ENCODE measurements at places on chromosomes 7 and 10.

DNA sequence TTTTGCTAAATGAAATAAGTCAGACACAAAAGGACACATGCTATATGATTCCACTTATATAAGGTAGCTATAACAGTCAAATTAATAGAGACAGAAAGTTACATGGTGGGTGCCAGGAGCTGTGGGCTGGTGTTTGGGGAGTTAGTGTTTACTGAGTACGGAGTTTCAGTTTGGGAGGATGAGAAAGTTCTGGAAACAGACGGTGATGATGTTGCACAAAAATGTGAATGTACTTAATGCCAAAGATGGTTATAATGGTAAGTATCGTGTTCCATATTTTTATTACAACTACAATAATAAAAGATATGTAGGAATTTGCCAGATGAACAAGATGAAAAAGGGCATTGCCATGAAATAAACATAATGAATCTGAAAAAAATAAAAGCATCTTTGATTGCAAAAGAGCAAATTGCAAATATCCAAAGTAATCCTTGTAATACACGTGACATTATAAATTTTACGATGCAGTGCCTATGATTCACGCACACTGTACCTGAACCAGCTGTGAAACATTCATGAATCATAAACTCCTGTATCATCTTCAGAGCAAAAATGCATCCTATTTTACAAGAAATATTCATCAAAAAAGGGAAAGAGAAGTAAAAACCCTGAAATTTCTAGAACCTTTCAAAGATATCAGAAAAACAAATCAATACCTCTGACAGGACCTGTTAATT lies 676.7 kb downstream of the PCDH15 start:
- no peak for DNase-seq

GRCh38 chr10:113808168-113808567 lies 45.7 kb downstream of the DCLRE1A start:
- DNase-seq = no peak

DNA sequence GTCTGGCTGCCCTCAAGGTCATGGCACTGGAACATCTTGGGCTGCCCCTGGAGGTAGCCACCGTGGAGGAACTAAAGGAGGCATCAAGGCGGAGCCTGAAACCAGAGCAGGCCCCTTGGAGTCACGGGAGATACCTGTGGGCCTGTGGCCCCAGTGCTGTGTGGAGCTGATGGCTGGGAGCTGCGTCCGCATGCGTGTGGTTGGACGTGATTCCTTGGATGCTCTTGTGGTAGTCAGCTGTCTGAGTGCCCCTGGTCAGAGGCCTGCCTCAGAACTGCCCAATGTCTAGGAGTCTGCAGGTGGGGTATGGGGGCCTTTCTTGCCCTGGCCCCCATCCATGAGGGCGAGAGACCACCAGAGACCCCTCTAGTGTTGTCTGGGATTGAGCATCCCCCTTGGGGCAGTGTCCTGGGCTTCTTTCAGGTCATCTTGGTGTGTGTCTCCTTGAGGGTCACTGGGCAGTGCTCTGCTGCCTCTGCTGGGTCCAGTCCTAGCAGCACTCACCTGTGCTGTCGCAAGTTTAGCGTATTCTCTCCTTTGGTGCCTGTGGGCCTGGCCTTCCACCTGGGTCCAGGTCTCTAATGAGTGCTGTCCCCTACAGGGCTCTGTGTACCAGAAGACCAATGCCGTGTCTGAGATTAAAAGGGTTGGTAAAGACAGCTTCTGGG lies 8.1 kb downstream of the PGAM2 start:
- no peak for DNase-seq

- DNase-seq = no peak
Observed at GRCh38 chr10:43913676-43914235, 265.1 kb upstream of the ZNF32 start.

GRCh38 chr7:26191233-26191973 lies 9.1 kb downstream of the HNRNPA2B1 start:
- DNase-seq = no peak

GRCh38 chr7:104761892-104762291 lies 252.1 kb upstream of the KMT2E start:
- no peak for DNase-seq

DNA sequence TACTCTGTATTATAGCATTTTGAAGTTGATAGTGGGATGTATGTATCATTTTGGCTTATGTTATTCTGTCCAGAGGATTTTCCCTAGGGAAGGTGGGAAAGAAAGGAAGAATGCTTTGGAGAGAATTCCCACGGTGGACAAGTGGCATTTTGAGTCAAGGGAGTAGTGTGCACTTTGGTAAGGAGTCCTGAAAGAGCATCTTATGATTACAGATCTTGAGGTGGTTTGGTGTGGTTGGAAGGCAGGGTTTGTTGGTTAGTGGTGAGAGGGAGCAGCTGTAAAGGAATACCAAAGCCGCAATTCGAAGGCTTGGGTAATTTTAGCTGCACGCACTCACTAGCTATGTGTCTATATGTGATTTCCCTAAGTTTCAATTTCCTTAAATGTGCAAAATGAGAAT lies 16.1 kb downstream of the CCSER2 start:
- no peak for DNase-seq

- DNase-seq = no peak
Observed at GRCh38 chr10:51857305-51857704, 157.9 kb upstream of the CSTF2T start.

- DNase-seq = peak; percentile 29
Observed at GRCh38 chr10:17025444-17026295, 103.9 kb downstream of the CUBN start.

GRCh38 chr10:60358282-60358681 lies 31.4 kb downstream of the ANK3 start:
- DNase-seq = no peak

GRCh38 chr7:134789967-134790685 lies 10.7 kb downstream of the CALD1 start:
- DNase-seq = no peak

DNA sequence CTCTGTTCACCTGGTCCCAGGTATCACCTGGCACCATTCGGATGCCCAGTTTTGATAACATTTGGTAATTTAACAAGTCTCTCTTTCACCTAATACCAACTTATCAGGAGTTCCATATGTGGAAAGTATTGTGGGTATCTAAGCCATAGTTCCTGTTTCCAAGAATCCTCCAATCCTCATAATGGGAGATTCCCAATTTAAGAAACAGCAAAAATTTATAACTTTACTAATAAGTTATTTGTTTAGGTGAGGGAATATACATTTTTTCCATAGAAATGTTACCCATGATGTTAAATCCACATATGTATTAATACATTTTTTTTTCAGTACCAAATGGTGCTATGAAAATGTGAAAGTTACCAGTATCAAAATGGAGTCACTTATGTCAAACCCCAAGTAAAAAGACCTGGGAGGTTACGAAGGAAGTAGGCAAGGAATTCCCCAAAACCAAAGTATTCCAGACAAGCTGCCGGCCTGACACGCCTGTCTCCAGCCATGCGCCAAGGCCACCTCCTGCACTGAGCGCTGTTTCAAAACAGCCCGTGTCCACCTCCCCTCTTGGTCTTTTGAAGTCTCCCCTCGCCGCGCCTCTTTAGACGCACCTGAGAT lies 44.8 kb downstream of the PRKCQ start:
- DNase-seq = no peak

GRCh38 chr7:50349963-50350944 lies 45.7 kb downstream of the IKZF1 start:
- no peak for DNase-seq

- no peak for DNase-seq
Observed at GRCh38 chr7:41977151-41977651, 259.8 kb downstream of the GLI3 start.

GRCh38 chr10:101071885-101072433 lies 10.2 kb downstream of the KAZALD1 start:
- no peak for DNase-seq

- DNase-seq = no peak
Observed at GRCh38 chr7:74300926-74301325, 11.7 kb downstream of the CLIP2 start.

GRCh38 chr10:70917226-70917625 lies 28.9 kb upstream of the PCBD1 start:
- no peak for DNase-seq

GRCh38 chr10:43816351-43817321 lies 168.0 kb upstream of the ZNF32 start:
- DNase-seq = peak; percentile 48

GRCh38 chr7:45687185-45687560 lies 113.0 kb downstream of the ADCY1 start:
- no peak for DNase-seq

GRCh38 chr7:112180223-112180622 lies 26.0 kb downstream of the DOCK4 start:
- no peak for DNase-seq

GRCh38 chr7:129933627-129934026 lies 19.1 kb downstream of the UBE2H start:
- DNase-seq = no peak

DNA sequence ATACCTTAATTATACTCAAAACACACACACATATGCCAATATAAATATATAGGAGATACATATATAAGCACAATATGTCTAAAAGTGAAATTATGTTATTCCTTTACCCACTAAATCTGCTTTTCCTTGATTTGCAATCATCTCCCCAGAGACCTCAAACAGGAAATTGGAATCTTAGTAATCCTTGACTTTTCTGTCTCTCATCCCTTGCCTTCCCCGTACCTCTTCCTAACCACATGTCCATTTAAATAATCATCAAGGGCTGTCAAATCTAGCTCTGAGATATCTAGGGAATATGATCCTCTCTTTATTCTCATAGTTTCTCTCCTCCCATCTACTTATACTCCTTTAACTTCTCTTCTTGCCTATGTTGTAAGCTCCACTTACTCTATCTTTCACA lies 336.6 kb downstream of the HGF start:
- no peak for DNase-seq

- no peak for DNase-seq
Observed at GRCh38 chr10:59626523-59626869, 83.2 kb downstream of the SLC16A9 start.

- DNase-seq = no peak
Observed at GRCh38 chr10:63562857-63563256, 41.7 kb downstream of the REEP3 start.

GRCh38 chr7:51303142-51303525 lies 13.5 kb downstream of the COBL start:
- no peak for DNase-seq

DNA sequence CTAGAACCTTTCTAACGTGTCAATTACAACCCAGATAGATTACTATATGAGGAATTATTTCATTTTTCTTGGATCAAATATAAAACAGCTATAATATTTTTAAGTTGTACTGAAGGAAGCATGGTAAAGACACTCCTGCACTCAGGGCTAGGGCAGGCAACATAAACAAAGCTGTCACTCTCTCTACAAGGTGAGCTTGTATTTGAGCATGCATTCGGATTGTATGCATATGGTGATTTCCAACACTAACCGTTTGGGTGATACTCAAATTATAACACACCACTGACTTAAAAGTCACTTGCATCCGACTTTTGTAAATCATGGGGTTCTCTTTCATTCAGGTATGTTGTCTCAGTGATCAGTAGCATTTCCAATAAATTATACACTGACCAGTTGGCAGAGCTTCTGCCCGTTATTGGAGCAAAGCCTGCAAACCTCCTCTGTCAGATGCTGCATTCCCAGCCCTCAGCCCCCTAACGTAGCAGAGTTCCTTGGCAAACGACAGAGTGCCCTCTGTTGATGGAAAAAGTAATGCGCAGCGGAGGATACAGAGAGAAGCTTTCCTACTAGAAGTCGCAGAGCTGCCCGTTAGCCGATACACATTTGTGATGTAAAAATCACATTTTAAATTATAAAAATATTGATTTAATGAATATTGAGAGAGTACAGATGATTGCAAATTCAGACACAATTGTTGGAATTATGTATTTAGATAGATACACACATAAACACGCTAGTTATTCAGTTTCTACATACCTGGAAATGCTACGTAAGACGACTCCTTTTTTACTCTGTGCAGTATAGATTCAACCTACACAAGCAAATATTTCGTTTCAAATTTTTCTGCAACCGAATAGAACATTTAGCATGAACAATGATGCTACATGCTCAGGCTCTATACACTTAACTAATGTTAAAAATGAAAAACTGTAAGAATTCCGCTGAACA lies 173.9 kb upstream of the SP4 start:
- no peak for DNase-seq

DNA sequence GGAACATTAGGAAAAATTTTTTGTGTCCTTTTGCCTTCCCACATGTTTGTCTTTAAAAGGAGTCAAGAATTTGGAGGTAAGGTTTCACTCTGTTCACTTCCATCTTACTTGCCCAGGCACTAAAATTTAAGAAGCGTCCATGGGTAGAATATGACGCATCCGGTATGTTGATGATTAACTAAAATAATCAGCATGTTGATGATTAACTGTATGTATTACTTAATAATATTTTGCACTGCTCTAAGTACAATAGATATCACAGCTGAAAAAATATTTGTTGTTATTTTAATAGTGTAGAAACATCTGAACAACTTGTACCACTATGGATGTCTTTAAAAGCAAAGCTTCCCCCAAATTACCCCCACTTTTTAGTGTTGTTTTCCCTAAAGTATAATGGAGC lies 11.5 kb downstream of the ANKRD22 start:
- DNase-seq = no peak

DNA sequence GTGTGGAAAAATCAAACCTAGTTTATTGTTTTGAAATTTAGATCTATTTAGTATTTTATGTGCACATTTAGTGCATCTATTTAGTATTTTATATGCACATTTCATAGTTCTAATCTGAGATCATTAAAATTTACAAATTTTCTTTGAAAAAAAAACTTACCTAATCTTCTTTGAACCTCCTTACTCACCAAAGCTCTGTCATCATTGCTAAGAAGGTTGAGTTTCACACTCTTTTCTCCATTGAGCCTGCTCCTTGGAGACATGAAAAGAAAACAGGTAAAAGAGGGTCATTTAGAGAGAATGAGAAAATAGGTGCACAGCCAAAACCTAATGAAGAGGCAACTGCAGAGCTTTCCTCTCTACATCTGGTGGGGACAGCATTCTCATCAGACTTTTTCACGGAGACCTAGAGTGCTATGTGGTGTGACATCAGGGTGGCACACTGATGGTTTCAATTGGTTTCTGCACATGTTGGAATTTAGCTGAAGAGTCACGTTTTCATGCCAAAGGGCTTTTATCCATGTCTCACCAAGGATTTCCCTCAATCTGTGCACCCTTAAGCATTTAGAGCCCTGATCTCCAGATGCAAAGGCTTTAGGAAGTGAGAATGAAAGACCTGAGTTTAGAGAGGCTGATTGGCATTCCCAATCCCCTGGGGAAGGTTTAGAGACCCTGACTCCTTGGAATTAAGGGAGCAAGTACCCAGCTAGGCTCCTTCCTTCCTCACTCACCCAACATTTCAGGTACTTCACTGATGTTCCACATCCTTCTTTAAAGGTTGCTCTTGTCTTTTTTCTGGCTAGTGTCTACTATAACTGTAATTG lies 89.2 kb upstream of the CAPZA2 start:
- DNase-seq = no peak

GRCh38 chr10:5428133-5428532 lies 15.8 kb downstream of the NET1 start:
- DNase-seq = no peak

Data from stimulated activated CD8-positive, alpha-beta memory T cell treated with anti-CD3 and anti-CD28 coated beads, Interleukin-4, amount 100 ng/mL, for 4 hours (primary cell).